ENCODE measurements at places on chromosomes 6 and 20.

DNA sequence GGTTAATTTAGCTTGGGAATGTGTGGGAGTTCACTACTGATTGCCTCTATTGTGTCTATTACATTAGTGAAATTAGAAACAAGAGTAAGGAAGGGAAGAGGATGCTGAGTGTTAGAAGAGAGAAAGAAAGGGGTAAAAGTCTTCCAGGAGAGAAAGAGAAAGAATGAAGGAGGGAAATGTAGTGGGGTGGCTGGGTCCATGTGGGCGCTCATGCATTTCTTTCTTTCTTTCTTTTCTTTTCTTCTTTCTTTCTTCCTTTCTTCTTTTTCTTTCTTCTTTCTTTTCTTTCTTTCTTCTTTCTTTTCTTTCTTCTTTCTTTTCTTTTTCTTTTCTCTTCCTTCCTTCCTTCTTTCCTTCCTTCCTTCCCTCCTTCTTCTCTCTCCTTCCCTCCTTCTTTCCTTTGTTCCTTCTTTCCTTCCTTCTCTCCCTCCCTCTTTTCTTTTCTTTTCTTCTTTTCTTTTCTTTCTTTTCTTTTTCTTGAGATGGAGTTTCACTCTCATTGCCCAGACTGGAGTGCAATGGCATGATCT, 16.2 kb upstream of the SALL4 start:
- DNase-seq = no peak

DNA sequence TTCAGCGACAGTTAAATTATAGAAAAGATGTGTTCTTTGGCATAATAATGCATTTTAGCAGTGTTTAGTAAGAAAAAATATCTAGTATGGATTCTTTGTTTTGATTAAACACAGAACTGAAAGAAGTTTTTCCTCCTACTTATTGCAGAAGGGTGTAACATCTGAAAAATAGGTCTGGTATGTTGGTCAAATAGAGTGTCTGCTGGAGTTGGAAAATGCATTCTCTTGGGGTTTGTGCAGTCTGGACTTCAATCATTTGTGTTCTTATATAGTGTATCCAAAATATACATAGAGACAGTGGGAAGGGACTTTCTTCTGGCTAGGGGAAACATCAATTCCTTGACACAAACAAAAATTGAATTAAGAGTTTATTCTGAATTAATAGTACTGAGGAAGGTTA, 132.4 kb upstream of the MAN1A1 start:
- DNase-seq = no peak

DNA sequence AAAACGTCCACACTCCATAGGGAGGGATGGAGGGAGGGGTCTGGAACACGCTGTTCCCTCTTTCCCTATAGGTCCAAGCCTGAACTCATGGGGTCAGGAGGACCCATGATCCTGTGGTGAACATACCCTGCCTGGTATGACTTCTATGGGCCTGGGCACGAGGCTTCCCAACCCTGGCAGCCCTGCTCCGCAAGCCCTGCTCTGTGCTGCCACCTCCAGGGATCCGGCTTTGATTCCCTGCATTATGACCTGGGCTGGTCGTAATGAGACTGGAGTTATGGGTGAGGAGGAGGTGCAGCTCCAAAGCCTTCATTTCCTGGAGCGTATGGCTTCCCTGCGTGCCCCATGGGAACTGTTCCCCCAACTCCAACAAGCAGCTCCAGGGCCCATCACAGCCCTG, 54.9 kb downstream of the CDH22 start:
- DNase-seq = no peak

DNA sequence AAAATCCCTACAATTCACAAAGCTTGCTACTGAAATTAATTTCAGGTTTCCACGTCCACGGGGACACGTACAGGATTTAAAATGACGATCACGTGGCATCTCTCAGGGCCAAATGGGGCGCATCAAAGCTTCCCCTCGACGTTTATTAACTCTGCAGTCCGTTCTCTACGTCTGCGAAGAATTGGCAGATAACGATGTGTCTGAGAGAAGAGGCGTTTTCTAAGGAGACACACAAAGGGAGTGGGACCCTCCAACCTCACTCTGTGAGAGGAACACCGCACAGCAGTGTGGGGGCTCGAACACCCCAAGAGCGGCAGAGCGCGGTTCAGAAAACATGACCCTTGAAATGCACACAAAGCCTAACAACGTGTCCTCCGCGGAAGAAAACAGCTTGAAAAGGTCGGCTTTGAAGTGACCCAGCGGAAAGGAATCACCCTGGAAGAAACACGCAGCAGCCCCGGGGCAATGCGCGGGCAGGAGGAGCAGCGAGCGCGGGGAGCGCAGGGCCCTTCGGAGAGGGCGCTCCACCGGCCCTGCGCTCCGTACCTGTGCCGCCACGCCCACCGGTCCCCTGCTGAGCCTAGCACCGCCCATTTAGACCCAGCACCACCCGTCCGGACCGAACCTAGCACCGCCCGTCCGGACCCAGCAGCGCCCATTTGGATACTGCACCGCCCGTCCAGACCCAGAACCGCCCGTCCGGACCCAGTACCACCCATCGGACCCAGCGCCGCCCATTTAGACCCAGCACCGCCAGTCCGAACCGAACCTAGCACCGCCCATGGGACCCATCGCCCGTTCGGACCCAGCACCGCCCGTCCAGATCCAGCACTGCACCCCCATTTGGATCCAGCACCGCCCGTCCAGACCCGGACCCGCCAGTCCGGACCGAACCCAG, 1.1 kb upstream of the AFDN start:
- DNase-seq = peak; percentile 49

GRCh38 chr6:90202156-90202555, 94.5 kb downstream of the BACH2 start:
- no peak for DNase-seq

- no peak for DNase-seq
Measured at GRCh38 chr6:4402477-4402976, 267.2 kb upstream of the ECI2 start.

DNA sequence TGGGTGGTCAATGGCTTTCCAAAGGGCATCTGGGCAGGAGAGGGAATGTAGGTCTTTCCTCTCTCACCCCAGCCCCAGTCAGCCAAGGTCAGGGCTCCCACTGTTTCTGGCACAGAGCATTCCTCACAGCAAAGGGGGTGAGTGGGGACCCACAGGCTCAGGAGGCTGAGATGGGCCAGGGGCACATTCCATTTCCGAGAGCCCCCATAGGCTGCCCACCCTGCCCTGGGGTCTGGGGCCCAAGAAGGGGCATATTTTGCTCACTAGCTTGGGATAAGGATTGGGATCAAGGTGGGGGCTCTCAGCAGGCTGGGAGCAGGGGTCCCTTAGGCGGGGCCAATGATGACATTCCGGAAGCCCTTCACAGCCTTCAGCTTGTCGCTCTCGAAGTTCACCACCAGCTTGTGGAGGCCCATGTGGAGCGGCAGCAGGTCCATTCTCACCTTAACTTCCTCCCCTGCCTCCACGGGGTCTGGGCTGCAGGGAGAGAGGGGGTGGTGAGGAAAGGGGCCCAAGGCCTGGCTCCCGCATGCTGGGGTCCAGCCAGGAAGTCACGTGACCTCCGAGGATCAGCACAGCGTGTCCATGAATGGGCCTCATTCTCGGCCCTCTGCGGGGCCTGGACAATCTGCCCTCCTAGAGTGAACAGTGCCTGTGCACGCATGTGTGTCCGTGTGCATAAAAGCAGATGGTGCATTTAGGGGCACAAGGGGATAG, 35.0 kb downstream of the TGM2 start:
- DNase-seq = no peak

DNA sequence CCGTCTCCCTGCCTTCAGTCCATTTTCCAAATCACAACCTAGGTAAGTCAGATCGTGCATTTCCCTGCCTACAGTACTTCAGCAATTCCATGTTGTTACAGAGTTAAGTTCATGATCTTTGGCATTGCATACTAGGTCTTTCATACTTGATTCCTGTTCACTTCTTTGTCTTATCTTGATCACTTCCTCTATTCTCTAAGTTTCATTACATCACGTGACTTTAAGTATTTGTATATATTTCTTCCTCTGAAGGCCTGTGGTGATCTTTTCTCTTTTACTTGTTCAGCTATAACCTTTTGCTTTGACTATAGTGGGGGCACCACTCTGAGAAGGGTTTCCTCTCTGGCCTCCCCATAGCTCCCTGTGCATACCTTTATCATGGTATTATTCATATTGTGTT, 100.2 kb downstream of the TRMT11 start:
- DNase-seq = no peak

GRCh38 chr6:77774457-77774856, 121.6 kb downstream of the MEI4 start:
- no peak for DNase-seq

- DNase-seq = no peak
Measured at GRCh38 chr6:169853196-169854082, 102.0 kb downstream of the ERMARD start.

DNA sequence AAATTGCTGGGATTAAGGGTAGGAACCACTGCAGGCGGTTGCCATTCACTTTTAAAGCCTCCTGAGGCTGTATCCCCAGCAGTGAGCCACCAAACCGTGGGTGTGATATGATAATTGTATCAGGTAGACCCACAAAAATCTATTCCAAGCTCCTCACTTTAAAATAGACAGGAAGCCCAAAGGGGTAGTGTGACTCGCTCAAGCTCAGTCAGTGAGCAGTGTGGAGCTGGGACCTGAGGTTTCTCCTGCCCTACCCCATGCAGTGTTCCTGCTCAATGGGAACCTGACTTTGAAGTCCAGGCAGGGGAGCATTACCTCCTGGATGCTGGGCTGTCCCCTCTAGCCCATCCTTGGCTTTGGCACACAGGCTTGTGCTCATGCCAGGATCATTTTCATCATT, 14.9 kb upstream of the MAPRE1 start:
- no peak for DNase-seq

- DNase-seq = no peak
Measured at GRCh38 chr20:63964412-63964811, 5.3 kb downstream of the ZNF512B start.

GRCh38 chr6:136108361-136108945, 141.7 kb downstream of the MTFR2 start:
- DNase-seq = no peak

DNA sequence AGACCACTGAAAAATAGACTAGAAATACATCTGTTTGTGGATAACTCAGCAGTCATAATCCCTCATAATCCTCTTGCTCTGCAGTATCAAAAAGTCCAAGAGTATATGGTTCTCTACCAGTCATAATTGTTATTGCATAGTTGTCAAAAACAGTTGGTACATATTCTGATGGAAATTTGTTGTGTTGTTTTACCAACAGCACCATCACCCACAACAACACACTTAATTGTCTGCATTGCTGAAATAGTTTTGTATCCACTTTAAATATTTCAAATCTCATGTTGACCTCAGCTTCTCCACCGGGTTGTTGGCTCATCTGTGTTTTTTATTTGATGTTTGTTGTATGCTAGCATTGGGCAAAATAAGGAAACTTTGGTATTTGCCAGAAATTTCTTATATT, 39.4 kb downstream of the ITCH start:
- DNase-seq = no peak

GRCh38 chr6:15434263-15434662, 188.4 kb downstream of the JARID2 start:
- no peak for DNase-seq

GRCh38 chr6:116446399-116446798, 14.8 kb upstream of the CALHM6 start:
- no peak for DNase-seq

- DNase-seq = no peak
Measured at GRCh38 chr6:134169871-134170486, 117.6 kb upstream of the SLC2A12 start.

GRCh38 chr6:88512951-88513350, 346.8 kb upstream of the CNR1 start:
- no peak for DNase-seq

DNA sequence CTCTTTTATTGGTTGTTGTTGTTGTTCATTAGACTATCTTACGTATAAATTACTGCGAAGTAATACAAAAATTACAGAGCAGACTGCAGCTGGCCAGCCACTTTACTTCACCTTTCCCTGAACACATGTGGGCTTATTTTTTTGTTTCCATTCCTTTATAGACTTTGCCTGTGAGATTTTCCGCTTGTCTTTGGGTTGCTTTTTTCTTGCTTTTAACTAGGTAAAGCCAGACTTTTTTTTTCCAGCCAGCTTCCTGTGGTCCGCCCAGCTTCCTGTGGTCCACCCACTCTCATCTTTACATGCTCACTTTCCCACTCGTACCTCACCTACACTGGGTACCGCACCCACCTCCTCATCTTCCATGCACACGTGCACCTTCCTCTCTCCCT, 79.0 kb downstream of the IPCEF1 start:
- DNase-seq = no peak

- no peak for DNase-seq
Measured at GRCh38 chr6:150992703-150993102, 127.2 kb downstream of the MTHFD1L start.

DNA sequence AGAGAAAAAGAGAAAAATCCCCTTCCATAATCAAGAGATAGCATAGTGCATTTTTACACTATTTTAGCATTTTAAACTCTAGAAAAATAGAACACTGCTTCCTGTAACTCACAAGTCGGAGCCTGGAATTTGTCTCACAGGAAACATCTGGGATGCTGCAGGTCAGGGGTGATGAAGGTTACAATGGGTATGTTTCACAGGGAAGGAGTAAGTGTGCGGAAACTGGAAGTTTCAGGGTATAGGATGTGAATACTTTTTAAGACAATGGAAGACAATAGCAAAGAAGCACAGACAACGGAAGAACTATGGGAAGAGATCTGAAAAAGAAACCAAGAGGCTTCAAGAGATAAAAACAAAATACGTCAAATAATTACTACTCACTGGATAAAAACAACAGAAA, 361.0 kb upstream of the MARCKS start:
- DNase-seq = no peak

GRCh38 chr6:82095091-82095490, 152.5 kb downstream of the IBTK start:
- no peak for DNase-seq

GRCh38 chr20:52103913-52104545, 87.5 kb downstream of the ZFP64 start:
- peak; percentile 51 for DNase-seq

GRCh38 chr6:154672086-154672485, 61.1 kb upstream of the SCAF8 start:
- no peak for DNase-seq

DNA sequence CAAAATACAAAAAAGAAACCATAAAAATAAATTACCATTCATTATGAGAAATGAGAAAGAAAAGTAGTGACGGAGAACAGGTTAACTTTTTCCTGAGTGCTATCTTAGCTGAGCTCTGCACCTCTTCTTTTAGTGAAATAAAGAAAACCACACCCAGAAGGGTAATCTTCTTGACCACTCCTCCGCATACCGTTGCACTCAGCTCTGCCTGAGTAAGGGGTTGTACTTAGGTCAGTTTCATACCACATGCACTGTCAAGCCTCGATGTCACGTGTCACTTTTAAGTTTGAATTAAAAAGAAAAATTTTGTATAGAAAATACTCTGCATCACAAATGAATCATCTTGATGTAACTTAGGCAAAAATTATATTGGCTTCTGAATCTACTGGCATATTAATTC, 2.8 kb downstream of the EZR start:
- DNase-seq = peak; percentile 63

GRCh38 chr6:147974376-147974775, 368.3 kb upstream of the SASH1 start:
- DNase-seq = no peak

DNA sequence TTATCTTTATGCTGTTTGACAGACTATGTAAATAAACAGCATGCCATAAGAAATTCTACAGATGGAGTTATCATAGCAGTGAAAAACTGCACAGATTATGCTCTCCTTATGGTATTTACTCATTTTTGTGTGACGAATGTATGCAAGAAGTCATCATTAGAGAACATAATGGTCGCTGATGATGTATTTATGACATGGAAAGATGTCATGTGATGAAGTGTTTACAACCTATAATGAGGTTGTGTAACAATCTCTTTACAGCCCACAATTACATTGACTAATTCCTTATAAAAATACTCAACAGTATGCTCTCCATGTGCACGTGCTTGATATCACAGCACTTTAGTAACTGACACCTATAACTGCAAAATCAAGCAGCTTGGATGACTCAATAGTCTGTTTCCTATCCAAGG, 192.4 kb downstream of the BMP2 start:
- DNase-seq = no peak
